NCI-H460 (cell line): ENCODE measurements at places on chromosomes 16 and 17. TPM values are rescaled to one million over a fixed set of nuclear protein-coding genes. Genes with fewer than 3 reads are reported as not detected.

- DNase-seq, result no peak
Observed at GRCh38 chr17:27378482-27379175, 77.6 kb upstream of the KSR1 start.

DNA sequence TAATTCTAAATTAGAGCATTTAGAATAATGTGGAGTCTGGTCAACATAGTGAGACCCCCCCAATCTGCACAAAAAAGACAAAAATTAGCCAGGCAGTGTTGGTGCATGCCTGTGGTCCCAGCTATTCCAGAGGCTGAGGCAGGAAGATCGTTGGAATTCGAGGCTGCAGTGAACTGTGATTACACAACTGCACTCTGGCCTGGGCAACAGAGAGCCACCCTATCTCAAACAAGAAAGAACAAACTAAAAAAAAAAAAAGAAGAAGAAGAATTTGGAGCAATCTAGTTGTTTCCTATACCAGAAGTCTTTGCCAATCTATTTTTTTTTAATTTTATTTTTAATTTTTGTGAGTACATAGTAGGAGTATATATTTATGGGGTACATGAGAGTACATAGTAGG lies 6.0 kb downstream of the CETP start:
- no peak for DNase-seq

DNA sequence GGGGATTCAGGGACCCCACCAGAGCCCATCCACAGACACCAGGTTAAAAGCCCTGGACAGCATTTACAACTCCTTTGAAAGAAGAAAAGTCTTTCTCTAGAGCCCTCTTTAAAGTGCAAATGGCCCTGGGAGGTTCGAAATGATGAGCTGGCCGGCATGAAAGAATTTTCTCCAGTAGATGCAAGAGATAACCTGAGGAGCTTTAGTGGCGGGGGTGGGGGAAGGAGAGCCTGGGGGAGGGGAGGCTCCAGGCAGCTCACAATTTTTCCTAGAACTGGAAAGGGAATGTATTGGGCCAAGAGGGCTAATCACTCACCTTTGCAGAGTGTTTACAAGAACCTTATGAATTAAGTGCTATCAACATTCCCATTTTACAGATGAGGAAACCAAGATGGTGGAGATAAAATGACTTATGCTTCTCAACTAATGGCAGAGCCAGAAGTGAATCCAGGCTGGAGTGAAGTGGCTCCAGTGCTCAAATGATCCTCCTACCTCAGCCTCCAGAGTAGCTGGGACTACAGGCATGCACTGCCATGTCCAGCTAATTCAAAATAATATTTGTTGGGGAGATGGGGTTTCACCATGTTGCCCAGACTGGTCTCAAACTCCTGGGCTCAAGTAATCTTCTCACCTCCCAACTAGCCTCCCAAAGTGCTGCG lies 4.2 kb upstream of the CDH1 start:
- no peak for DNase-seq

- DNase-seq, result peak; percentile 17
Observed at GRCh38 chr17:37791447-37792399, 46.9 kb upstream of the HNF1B start.

DNA sequence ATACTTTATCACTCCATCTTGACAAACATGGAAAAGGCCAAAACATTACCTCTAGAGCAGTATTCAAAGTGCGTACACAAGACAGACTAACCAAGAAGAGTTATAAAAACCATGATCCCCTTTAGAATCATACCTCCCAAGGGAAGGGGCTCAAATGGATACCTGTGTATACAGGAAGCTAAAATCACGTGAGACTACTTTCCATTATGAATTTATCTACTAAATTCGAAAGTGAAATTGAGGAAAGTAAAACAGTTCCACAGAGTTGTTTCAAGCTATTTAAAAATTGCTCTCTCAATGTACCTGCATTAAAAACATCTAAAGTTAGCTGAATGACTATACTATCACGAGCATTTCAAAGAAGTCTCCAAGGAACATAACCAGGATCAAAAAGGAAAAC lies 32.7 kb downstream of the AP1G1 start:
- no peak for DNase-seq

Gene MYO15B
- 1.2 and 2.9 TPM in 2 replicates for total RNA-seq
